Activated T-helper 1 cell treated with Interleukin-2 at 50 U/mL for 16 hours (primary cell): ENCODE measurements at places on chromosomes 4 and X.

- no peak for DNase-seq
These were observed 7.9 kb downstream of the PLK4 start for GRCh38 chr4:127888559-127888958.

DNA sequence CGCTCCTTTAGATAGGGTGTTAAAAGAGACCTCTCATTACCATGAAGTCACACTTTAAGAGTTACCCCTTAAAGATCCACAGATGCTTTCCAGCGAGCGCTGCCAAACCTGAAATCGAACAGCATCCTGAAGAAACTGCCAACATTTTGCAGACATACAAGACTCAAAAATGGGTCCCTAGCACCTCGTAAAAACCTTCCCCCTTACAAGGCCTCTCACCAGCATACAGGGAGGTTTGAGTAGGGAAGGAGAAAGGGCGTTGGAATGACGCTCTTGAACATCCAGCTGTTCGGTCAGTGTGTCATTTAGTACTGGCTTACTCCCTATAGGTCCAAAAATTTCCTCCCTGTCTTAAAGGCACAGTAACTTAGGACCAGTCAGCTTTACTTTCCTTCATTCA, 45.3 kb upstream of the PGRMC1 start:
- no peak for DNase-seq

GRCh38 chr4:43496602-43497001, 604.1 kb downstream of the GRXCR1 start:
- DNase-seq: no peak

GRCh38 chrX:130336531-130336930, 3.2 kb upstream of the SLC25A14 start:
- DNase-seq: no peak

DNA sequence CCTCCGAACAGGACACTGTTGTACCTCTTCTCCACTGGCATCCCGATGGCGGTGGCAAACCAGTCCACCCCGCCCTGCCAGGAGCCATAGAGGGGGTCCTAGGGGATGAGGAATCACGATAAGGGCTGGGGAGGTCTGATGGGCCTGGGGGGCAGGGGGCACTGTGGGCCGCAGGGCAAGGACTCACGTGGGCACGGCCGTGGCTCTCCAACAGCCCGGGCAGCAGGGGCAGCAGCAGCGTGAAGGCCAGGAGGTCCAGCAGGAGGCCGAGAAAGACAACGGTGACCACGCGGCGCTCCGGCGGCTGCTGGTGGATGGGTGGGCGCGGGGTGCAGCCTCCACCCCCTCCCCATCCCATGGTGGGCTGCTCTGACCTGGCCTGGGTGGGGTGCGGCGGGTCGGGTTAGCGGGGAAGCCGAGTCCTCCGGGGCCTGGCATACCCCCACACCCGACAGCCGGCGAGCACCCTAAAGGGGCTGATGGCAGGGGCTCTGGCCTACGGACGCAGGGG, 29.6 kb downstream of the NOP14 start:
- DNase-seq: no peak

DNA sequence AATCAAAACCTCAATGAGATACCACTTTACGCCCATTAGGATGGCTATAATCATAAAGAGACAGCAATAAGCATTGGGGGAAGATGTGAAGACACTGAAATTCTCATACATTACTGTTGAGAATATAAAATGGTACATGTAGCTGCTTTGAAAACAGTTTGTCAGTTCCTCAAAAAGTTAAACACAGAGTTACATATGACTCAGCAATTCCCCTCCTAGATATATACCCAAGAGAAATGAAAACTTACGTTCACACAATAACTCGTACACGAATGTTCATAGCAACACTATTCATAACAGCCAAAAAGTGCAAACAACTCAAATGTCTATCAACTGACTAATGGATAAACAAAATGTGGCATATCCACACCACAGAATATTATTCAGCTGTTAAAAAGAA, 36.6 kb downstream of the PHF8 start:
- DNase-seq: no peak

DNA sequence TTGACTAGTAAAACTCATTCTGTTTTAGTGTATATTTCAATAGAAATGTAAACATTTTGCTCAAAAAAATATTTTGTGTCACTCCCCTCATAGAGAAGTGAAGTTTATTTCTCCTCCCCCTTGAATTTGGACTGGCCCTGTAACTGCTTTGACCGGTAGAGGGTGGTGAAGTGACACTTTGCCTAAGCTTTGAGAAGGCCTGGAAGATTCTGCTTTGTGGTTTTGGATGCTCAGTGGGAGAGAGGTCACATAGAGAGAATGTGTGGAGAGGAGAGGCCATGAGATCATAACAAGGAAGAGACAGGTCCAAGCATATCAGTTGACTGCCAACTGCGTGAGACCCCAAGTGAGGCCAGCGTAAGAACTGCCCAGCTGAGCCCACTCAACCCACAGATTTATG, 19.1 kb upstream of the ARX start:
- no peak for DNase-seq

GRCh38 chrX:103343105-103343504, 13.1 kb downstream of the TCEAL7 start:
- DNase-seq: no peak

DNA sequence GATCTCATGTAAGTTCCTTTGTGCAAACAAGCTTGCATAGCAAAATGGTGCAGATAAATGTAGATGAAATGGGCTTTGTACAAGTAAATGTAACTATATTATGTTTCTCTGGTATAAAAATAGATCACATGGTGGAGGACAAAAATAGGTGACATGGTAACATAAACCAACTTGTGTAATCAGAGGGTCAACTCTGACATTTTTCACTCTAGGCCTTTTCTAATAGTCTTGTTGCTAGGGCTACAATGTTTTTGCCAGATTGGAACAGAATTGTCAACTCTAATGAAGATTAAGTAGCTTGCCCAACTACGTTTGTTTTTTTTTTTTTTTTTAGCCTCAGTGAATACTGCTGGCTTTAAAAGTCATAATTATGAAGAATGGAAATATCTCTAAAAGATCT, 11.5 kb downstream of the MAD2L1 start:
- DNase-seq: no peak

GRCh38 chr4:145098675-145099037, 545 bp downstream of the ABCE1 start:
- DNase-seq: no peak

- DNase-seq: no peak
These were observed 32.9 kb downstream of the ZFYVE28 start for GRCh38 chr4:2385516-2385915.

GRCh38 chr4:118745357-118745756, 60.2 kb downstream of the METTL14 start:
- DNase-seq: no peak

- no peak for DNase-seq
These were observed 44.6 kb upstream of the TEX13A start for GRCh38 chrX:105265093-105265492.

GRCh38 chr4:78656968-78657445, 105.4 kb downstream of the ANXA3 start:
- no peak for DNase-seq

DNA sequence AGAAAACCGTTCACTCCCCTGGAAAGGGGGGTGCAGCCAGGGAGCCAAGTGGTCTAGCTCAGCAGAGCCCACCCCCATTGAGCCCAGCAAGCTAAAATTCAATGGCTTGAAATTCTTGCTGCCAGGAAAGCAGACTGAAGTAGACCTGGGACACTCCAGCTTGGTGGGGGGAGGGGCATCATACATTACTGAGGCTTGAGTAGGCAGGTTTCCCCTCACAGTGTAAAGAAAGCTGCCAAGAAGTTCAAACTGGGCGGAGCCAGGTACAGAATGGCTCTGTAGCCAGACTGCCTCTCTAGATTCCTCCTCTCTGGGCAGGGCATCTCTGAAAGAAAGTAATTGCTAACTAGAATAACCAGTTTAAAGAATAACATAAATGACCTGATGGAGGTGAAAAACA, 372.3 kb upstream of the F9 start:
- DNase-seq: no peak

DNA sequence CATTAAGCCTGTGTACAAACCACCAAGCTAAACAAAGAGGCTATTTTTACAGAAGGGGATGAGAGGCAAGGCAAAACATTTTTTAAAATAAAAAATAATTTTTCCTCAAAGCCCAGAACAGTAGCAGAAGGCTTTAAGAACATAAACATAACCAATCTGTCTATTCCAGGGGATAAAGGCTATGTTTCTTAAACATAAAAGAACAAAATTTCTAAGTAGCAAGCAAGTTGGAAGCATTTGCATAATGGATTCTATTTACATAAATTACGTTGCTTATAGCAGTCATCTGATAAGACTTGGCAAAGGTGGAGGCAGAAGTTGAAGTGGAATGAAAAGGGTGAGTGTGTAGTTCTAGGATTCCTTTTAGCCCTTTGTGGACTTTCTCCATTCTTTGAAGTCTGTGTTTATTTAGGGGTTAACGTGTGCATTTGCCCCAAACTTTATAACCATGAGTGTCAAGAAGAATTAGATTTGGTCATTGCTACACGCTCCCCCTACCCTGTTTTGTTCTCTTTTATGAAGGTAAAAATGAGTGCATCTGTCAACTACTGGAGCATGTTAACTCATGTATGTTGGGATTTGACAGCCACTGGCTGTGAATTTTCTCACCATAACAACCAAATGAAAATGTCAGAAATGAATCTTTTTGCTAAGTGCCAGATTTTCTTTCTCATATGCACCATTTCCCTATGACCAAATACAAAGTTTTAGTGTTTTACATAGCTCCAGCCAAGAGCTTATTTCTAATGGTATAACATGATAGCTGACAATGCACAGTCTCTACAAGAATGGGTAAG, 378.4 kb upstream of the IGFBP7 start:
- no peak for DNase-seq

DNA sequence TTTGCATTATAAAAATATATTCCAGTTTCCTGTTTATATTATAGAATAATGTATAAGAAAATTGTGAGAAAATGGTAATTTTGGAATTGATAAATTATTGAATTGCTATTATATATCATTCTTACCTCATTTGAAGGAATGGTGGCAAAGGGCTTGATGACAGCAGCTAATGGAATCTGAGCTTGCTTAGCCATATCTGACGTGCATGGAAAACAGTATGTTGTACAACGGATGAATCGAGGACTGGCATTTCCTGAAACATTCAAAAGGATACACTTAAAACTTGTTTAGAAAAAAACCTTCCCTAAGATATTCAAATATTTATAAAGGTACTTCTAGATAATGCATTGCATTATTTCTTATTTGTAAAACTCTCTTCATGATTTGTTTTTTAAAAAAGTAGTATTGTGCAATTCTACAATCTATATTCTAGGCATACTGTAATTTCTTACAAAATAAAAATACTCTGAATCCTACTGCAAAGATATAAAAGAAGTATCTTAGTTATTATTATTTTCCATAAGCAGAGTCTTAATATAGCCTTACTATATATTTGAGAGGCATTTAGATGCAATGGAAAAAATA, 38.3 kb downstream of the SEC24D start:
- DNase-seq: no peak

DNA sequence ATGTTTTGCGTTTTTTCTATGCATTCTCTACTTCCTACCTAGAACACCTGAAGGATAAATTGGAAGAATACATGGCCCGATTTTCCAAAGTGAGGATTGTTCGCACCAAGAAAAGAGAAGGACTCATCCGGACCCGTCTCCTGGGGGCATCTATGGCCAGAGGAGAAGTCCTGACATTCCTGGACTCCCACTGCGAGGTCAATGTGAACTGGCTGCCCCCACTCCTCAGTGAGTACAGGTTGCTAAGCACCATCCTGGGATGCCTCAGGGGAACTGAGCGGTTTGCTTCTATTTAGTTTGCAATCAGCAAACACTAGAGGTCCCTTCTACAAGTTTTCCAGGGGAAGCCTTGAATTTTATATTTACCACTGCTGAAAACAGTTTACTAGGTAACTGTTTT, 359.3 kb upstream of the GALNT7 start:
- no peak for DNase-seq

GRCh38 chr4:110075083-110075738, 123.2 kb downstream of the ELOVL6 start:
- no peak for DNase-seq

- DNase-seq: no peak
These were observed 48.8 kb downstream of the RPS3A start for GRCh38 chr4:151148261-151148660.

DNA sequence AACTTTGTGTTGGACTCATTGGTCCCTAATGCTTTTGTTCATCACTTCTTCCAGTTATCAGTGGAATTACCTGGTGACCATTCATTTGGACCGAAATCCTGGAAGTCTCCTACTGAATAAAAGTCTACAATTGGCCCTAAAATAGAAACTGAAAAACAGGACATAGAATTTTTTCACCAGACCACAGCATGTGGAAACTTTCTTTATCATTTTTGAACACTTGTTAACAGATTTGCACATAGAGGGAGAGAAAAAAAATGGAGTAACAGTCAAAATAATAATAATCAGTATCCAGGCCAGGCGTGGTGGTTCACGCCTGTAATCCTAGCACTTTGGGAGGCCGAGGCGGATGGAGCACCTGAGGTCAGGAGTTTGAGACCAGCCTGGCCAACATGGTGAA, 7.1 kb downstream of the EPGN start:
- DNase-seq: no peak

- DNase-seq: no peak
These were observed 40.0 kb upstream of the ADRA2C start for GRCh38 chr4:3725936-3726870.

GRCh38 chrX:11464836-11465463, 171.7 kb downstream of the AMELX start:
- no peak for DNase-seq

DNA sequence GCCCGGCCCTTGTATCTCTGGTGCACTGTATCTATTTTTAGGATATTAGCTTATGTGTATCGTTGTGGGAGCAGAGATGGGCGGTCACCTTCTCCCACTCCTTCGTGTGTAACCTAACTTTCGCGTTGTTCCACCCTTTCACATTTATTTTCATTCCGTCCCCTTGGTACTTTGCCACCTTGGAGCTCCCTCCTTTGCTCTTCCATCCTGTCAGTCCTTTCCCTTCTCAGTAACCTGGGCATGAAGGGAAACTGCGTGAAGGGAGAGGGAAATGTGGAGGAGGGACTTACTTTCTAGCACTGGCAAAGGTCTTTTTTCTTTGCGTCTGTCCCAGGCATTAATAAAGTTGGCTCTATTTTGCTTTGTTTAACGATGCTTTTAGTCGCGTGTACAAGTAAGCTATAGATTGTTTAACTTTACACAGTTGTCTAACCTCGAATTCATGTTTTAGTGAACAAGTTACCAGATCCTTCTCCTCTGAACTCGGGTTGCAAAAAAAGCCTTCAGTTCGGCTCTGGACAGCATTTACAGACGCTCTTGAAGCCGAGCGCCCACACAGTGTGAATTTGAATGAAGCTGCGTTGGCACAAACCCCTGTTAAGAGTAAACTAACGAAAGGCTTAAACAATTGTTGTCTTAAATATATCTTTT, 3.9 kb downstream of the PCDH10 start:
- no peak for DNase-seq

DNA sequence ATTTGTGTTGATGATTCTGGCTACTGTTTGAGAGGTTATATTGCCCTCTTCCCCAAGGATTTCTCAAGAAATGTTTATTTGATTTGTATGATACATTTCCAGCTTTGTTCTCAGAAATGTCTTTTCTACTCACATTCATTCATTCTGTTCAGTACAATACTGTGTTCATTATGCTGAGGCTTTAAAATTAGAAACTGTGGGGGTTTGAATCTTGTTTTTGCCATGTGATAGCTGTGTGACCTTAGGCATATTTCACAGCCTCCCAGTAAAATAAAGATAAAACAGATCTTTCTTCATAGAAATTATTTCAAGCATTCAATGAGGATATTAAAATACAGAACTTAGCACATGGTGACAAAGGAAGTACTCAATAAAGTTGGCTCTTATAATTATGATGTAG, 123.9 kb downstream of the DMD start:
- no peak for DNase-seq

GRCh38 chr4:151324124-151324751, 1.2 kb downstream of the SH3D19 start:
- DNase-seq: no peak
